ENCODE measurements at places on chromosomes 7 and 10. TPM values are rescaled to one million over a fixed set of nuclear protein-coding genes. Genes with fewer than 3 reads are reported as not detected.

DNA sequence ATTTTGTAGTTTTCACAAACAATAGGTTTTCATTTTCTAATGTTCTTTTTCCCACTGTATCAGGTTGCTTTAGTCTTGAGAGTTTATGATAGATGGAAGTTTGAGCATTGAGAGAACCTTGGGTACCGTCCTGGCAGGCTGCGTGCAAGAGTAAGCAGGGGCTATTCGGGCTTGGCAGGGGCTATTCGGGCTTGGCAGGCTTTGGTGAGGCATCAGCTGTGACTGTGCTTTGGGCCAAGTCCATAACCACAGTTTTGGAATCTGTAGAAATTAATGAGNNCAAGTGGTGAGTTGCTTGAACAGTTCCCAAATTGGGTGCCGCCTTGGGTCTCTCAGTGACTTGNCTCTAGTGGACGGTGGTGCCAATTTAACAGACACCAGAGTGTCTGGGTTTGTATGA, 424.6 kb downstream of the PAXIP1 start:
- no peaks in the 10 kb centered on the region for H3K27me3 ChIP-seq
- no peaks in the 10 kb centered on the region for H3K4me1 ChIP-seq
- no peak for DNase-seq
- no peak overlapping the region for H3K27ac ChIP-seq

GRCh38 chr7:43234968-43235367, 122.5 kb downstream of the HECW1 start:
- DNase-seq = no peak
- no peak overlapping the region for H3K27ac ChIP-seq
- no peaks in the 10 kb centered on the region for H3K36me3 ChIP-seq
- no peaks in the 10 kb centered on the region for H3K27me3 ChIP-seq
- H3K4me3 ChIP-seq = no peak overlapping the region

DNA sequence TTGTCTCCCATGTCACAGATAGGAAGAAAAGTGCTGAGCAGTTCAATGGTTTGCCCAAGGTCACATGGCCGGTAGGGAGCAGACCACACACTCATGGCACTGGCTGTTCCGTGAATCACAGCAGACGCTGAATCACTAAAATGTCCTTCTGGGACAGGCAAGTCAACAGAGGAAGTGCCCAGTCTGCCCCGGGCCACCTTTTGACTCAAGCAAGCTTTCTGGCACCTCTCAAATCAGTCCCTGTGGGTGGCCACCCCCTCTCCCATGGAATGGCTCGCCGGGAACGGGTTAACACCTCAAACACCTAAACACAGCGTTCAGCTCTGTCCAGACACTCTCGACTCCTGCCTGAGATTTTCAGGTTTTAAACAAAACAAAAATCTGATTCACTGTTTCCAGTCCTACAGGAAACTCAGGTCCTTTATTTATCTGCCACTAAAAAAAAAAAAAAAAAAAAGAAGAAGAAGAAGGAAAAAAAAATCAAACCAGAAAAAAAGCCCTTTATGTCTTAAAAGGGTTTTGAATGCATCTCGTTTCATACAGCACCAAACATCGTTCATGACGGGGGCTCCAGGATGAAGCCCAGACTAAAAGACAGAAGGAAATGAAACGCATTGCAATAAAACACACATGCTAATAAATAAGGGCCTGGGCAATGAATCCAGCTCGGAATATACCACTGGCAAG, 15.5 kb downstream of the CARD11 start:
- H3K4me1 ChIP-seq = no peaks in the 10 kb centered on the region
- H3K27ac ChIP-seq = no peak overlapping the region
- H3K36me3 ChIP-seq = no peaks in the 10 kb centered on the region
- DNase-seq = peak; percentile 20
- no peak overlapping the region for H3K4me3 ChIP-seq
- H3K27me3 ChIP-seq = peaks cover 5% of the 10 kb centered on the region

- peak; percentile 57 for DNase-seq
- no peaks in the 10 kb centered on the region for H3K4me1 ChIP-seq
- H3K36me3 ChIP-seq = no peaks in the 10 kb centered on the region
- no peak overlapping the region for H3K27ac ChIP-seq
- no peak overlapping the region for H3K4me3 ChIP-seq
Observed at GRCh38 chr7:150986099-150986512, 4.7 kb upstream of the NOS3 start.

GRCh38 chr10:6312636-6313035, 109.9 kb downstream of the PFKFB3 start:
- H3K27me3 ChIP-seq = no peaks in the 10 kb centered on the region
- DNase-seq = no peak
- no peak overlapping the region for H3K27ac ChIP-seq
- H3K36me3 ChIP-seq = no peaks in the 10 kb centered on the region
- no peak overlapping the region for H3K4me3 ChIP-seq
- H3K4me1 ChIP-seq = no peaks in the 10 kb centered on the region

- H3K4me3 ChIP-seq = no peak overlapping the region
- H3K4me1 ChIP-seq = no peaks in the 10 kb centered on the region
- H3K27me3 ChIP-seq = no peaks in the 10 kb centered on the region
- H3K36me3 ChIP-seq = no peaks in the 10 kb centered on the region
- H3K27ac ChIP-seq = no peak overlapping the region
Observed at GRCh38 chr7:21191321-21192073, 236.4 kb upstream of the SP4 start.

- H3K27ac ChIP-seq = no peak overlapping the region
- H3K4me1 ChIP-seq = no peaks in the 10 kb centered on the region
- H3K4me3 ChIP-seq = no peak overlapping the region
- H3K27me3 ChIP-seq = no peaks in the 10 kb centered on the region
- peaks cover 88% of the 10 kb centered on the region for H3K36me3 ChIP-seq
Observed at GRCh38 chr7:99525713-99526440, 21.4 kb downstream of the ZKSCAN5 start.

DNA sequence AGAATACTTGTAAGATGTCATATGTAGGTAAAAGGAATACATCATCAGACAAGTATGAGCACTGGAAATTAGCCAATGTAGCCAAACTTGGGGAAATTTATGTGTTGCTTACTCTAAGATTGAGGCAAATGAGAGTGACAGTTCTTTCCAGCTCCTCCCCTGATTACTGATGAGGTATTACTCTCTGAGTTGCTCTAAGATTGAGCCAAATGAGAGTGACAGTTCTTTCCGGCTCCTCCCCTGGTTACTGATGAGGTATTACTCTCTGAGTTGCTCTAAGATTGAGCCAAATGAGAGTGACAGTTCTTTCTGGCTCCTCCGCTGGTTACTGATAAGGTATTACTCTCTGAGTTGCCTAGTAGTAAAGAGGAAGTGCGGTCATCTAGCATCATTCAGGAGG, 435.8 kb downstream of the NRG3 start:
- H3K36me3 ChIP-seq = no peaks in the 10 kb centered on the region
- DNase-seq = no peak
- H3K27me3 ChIP-seq = no peaks in the 10 kb centered on the region
- no peaks in the 10 kb centered on the region for H3K4me1 ChIP-seq
- no peak overlapping the region for H3K4me3 ChIP-seq

DNA sequence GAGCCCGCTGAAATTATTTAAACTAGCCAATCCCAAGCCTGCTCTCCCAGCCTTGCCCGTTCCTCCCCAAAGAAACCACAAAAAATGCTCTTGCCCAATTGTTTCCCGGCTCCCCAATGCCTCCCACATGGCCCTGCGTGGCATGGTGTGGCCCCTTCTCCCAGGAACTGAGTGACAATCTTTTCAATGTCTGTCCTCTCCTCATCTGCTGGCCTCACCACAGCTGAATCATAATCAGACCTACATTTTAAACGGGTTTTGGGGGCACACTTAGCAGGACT, 201.5 kb downstream of the PRPF18 start:
- H3K4me3 ChIP-seq = no peak overlapping the region
- H3K36me3 ChIP-seq = no peaks in the 10 kb centered on the region
- H3K27me3 ChIP-seq = no peaks in the 10 kb centered on the region
- DNase-seq = no peak

DNA sequence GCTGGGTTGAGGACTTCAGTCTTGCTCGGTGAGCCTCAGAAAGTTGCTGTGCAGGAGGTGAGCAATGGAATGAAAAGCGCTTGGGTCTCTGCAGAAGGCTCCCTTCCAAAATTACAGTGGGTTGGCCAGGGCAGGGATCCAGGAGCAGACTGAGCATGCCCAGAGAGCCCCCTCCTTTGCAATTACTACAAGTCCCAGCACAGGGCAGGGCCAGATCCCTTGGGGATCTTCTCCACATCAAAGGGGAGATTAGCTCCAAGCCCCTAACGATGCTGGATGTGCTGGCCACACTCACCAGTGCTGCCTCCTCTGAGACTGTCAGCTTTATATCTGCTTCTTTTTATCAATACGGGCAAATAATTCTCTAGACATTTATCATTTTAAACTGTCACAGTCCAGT, 337.5 kb downstream of the RPS24 start:
- no peak overlapping the region for H3K4me3 ChIP-seq
- H3K27me3 ChIP-seq = no peaks in the 10 kb centered on the region
- no peak overlapping the region for H3K27ac ChIP-seq
- DNase-seq = no peak

GRCh38 chr10:127029061-127029460, 123.8 kb downstream of the DOCK1 start:
- H3K27ac ChIP-seq = no peak overlapping the region
- no peaks in the 10 kb centered on the region for H3K27me3 ChIP-seq
- no peak overlapping the region for H3K4me3 ChIP-seq
- no peaks in the 10 kb centered on the region for H3K36me3 ChIP-seq
- no peaks in the 10 kb centered on the region for H3K4me1 ChIP-seq
- no peak for DNase-seq

- H3K4me3 ChIP-seq = no peak overlapping the region
- no peak for DNase-seq
- H3K27me3 ChIP-seq = no peaks in the 10 kb centered on the region
- H3K27ac ChIP-seq = peak overlapping the region; percentile 53
- H3K36me3 ChIP-seq = peaks cover 41% of the 10 kb centered on the region
Observed at GRCh38 chr7:75565132-75565837, 73.2 kb downstream of the SPDYE5 start.

- H3K4me3 ChIP-seq = no peak overlapping the region
- DNase-seq = no peak
- peaks cover 60% of the 10 kb centered on the region for H3K36me3 ChIP-seq
- no peak overlapping the region for H3K27ac ChIP-seq
- no peaks in the 10 kb centered on the region for H3K4me1 ChIP-seq
Observed at GRCh38 chr7:55207436-55208125, 157.6 kb upstream of the LANCL2 start.

GRCh38 chr7:107201795-107202450, 33.1 kb downstream of the HBP1 start:
- no peak overlapping the region for H3K4me3 ChIP-seq
- no peaks in the 10 kb centered on the region for H3K27me3 ChIP-seq
- DNase-seq = peak; percentile 40
- peaks cover 9% of the 10 kb centered on the region for H3K4me1 ChIP-seq

- no peaks in the 10 kb centered on the region for H3K36me3 ChIP-seq
- DNase-seq = no peak
- H3K4me3 ChIP-seq = no peak overlapping the region
- no peaks in the 10 kb centered on the region for H3K27me3 ChIP-seq
- H3K4me1 ChIP-seq = no peaks in the 10 kb centered on the region
- H3K27ac ChIP-seq = no peak overlapping the region
Observed at GRCh38 chr7:14294637-14295036, 305.2 kb upstream of the ETV1 start.

- H3K4me1 ChIP-seq = no peaks in the 10 kb centered on the region
- no peak for DNase-seq
- H3K27me3 ChIP-seq = no peaks in the 10 kb centered on the region
- H3K4me3 ChIP-seq = no peak overlapping the region
Observed at GRCh38 chr10:33484787-33485186, 150.3 kb upstream of the NRP1 start.

DNA sequence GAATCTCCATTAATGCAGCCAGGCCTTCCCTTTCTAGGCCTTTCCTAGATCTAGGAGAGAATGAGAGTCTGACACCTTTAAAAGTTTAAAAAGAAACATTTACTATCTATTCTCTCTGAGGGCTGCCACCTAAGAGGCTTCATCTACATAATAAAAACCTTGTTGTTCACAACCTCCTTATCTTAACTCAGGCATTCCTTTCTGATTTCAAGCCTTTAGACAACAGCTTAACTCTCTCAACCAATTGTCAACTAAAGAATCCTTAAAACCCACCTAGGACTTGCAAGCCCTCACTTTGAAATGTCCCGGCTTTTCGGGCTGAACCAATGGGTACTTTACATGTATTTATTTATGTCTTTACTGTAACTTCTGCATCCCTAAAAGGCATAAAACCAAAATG, 64.3 kb upstream of the RET start:
- H3K27ac ChIP-seq = no peak overlapping the region
- H3K27me3 ChIP-seq = no peaks in the 10 kb centered on the region
- no peaks in the 10 kb centered on the region for H3K4me1 ChIP-seq
- no peaks in the 10 kb centered on the region for H3K36me3 ChIP-seq
- no peak overlapping the region for H3K4me3 ChIP-seq

GRCh38 chr10:58302254-58302653, 32.6 kb upstream of the UBE2D1 start:
- no peak for DNase-seq
- no peaks in the 10 kb centered on the region for H3K4me1 ChIP-seq
- H3K27me3 ChIP-seq = peaks cover 3% of the 10 kb centered on the region
- no peak overlapping the region for H3K27ac ChIP-seq
- H3K36me3 ChIP-seq = no peaks in the 10 kb centered on the region

DNA sequence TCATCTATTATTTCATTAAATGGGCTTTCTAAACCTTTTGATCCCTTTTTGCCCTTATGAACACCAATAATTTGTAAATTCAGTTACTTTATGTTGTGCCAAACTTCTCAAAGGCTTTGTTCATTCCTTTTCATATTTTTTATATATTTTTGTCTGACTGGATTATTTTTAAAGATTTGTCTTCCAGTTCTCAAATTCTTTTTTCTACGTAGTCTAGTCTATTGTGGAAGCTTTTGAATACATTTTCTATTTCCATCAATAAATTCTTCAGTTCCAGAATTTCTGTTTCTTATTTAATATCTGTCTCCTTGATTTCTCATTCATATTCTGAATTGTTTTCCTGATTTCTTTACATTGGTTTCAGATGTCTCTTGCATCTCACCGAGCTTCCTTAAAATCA, 108.2 kb downstream of the CTNNA3 start:
- no peaks in the 10 kb centered on the region for H3K36me3 ChIP-seq
- DNase-seq = no peak
- H3K4me1 ChIP-seq = no peaks in the 10 kb centered on the region
- no peak overlapping the region for H3K27ac ChIP-seq
- H3K4me3 ChIP-seq = no peak overlapping the region

GRCh38 chr7:155145477-155146255, 75.5 kb downstream of the HTR5A start:
- no peak overlapping the region for H3K4me3 ChIP-seq
- no peak for DNase-seq

- H3K4me3 ChIP-seq = no peak overlapping the region
- H3K36me3 ChIP-seq = no peaks in the 10 kb centered on the region
- peaks cover 5% of the 10 kb centered on the region for H3K4me1 ChIP-seq
- DNase-seq = no peak
- no peak overlapping the region for H3K27ac ChIP-seq
- no peaks in the 10 kb centered on the region for H3K27me3 ChIP-seq
Observed at GRCh38 chr10:44391981-44392380, 7.1 kb upstream of the CXCL12 start.

- no peaks in the 10 kb centered on the region for H3K36me3 ChIP-seq
- peaks cover 37% of the 10 kb centered on the region for H3K4me1 ChIP-seq
- DNase-seq = no peak
- no peaks in the 10 kb centered on the region for H3K27me3 ChIP-seq
Observed at GRCh38 chr7:94975336-94975735, 67.9 kb downstream of the PPP1R9A start.

Gene PIP
- not detected for polyA plus RNA-seq

Gene PCLO
- polyA plus RNA-seq = 0.03 TPM

Gene C7orf57
- 0.01 TPM for polyA plus RNA-seq

Gene ANXA11
- polyA plus RNA-seq = 132 TPM

Gene CALML5
- not detected for polyA plus RNA-seq

Gene SHTN1
- 0.17 TPM for polyA plus RNA-seq

Gene IFIT1
- polyA plus RNA-seq = 2.7 TPM

Gene OPN4
- 0.14 TPM for polyA plus RNA-seq

Gene ASB10
- polyA plus RNA-seq = 3.8 TPM

Gene GPR85
- 0.19 TPM for polyA plus RNA-seq

Gene ITGB8
- polyA plus RNA-seq = 0.04 TPM

Gene SLC39A12
- 0.01 TPM for polyA plus RNA-seq

Gene EIF4EBP2
- polyA plus RNA-seq = 13.0 TPM

Gene C10orf67
- 0.01 TPM for polyA plus RNA-seq
